HT-29 (cell line): ENCODE measurements at places on chromosomes 11 and 22. TPM values are rescaled to one million over a fixed set of nuclear protein-coding genes. Genes with fewer than 3 reads are reported as not detected.

SNU13 gene
- total RNA-seq = 104 and 118 TPM in 2 replicates

TENM4 gene
- not detected in 2 replicates for total RNA-seq

MUC2 gene
- total RNA-seq = 6.9 and 9.1 TPM in 2 replicates

PKP3 gene
- 284 and 306 TPM in 2 replicates for total RNA-seq

GGT5 gene
- 0.10 TPM in 1 of 2 replicates, not detected in the other for total RNA-seq

MB gene
- total RNA-seq = 0.79 and 0.86 TPM in 2 replicates

DNA sequence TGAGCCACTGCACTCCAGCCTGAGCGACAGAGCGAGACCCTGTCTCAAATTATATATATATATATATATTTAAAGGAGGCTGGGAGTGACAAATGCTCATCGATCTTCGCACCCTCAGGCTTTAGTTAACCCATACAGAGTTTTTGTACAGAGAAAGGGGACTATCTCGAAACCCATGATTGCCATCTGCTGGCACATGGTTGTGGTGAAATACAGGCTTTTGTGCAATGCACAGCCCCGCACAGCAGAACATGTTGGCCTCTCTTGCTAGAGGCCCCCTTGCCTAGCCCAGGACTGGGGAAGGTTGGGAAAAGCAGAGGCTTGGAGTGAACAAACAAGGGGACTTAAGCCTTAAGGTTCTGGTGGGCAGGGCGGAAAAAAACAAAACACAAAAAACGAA is 3.6 kb downstream of the MYBPC3 start:
- DNase-seq = peak; percentile 77

DNA sequence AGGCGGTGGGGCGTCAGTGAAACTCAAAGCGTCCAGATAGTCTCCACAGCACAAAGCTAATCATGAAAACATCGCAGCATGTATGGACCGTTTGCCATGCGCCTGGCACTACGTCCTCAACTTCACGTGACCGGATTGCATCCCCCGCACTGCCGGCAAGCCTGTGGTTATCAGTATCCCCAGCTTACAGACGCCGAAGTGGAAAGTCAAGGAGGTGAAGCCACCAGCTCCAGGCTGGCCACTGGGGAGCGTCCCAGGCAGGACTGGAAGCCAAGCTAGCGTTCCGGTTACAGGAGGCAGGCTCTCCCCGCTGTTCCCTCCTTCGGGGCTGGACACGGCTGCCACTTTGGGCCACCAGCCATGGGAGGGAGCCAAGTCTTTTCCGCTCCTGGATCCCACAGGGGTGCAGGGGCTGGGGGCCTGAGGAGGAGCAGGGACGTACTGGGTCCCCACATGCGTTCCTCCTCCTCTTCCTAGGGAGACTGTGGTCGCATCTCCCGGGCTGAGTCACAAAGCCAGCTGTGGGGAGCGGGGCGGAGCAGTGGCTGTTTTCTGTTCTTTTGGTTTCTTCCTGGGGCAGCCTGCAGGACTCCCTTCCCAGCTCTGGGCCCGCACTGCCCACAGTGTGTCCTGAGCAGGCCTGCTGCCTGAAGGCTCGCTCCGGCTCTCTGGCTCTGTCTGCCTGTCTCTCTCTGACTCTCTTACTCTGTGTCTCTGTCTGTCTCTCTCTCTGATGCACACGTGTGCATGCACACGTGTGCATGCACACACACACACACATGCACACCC is 4.3 kb upstream of the OSBPL5 start:
- peak; percentile 44 for DNase-seq

DNA sequence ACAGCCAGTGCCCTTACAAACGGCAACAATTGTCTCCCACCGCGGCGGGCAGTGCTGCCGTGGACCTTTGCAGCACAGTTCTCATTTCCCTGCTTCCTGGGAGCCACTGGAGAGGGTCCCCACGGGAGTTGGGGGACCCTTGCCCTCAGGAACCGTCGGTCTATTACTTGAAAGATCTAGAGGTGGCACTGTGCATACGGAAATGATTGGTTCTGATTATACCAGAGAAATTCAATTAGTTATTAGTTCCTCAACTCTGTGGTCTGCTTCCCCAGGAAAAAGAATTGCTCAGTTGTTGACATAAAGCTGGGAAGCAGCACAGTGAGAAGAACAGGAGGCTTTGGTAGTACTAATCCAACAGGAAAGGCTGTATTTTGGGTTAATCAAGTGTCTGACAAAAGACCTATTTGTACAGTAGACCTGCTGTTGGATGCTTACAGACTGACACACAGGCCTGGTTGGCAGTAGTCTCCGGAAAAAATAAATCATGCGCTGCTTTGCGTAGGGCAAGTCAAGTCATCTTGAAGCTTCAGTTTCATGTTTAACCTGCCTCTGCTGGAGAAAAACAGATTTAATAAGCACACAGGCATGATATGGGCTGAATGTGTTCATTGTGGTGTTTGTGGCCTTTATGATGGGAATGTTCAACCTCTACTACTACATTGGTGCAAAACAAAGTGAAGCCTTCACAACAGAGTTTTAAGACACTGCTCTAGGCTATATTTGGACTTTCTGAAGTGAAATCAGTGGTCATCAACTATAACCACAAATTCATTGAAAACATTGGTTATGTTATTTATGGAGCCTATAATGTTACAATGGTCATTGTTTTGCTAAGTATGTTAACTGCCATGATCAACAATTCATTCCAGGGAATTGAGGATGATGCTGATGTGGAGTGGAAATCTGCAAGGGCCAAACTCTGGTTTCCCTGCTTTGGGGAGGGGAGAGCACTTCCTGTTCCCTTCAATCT is 54.6 kb upstream of the SC5D start:
- peak; percentile 33 for DNase-seq
